ENCODE measurements at places on chromosomes 7 and 10. TPM values are rescaled to one million over a fixed set of nuclear protein-coding genes. Genes with fewer than 3 reads are reported as not detected.

Gene GJD4
- total RNA-seq = not detected

Gene TMEM120A
- total RNA-seq = 69.1 TPM

- DNase-seq = no peak
These were observed 123.8 kb upstream of the SLC26A5 start for GRCh38 chr7:103569621-103570305.

GRCh38 chr10:59557052-59557451, 152.6 kb downstream of the SLC16A9 start:
- no peak for DNase-seq

Gene MOGAT3
- total RNA-seq = 0.14 TPM

DNA sequence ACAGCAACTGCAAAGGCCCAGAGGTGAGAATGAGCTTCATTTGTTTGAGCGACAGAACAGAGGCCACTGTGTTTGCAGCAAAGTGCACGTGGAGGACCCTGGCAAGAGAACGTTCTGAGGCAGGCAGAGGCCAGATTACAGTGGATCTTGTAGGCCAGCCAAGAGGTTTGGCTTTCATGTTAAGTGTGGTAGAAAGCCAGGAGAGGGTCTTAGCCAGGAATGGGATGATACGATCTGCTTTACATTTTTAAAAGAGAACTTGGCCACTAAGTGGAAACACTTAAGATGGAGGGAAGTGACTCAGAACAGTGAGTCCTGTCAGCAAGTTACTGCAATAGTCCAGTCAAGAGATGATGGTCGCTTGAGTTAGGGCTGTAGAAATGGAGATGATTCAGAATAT, 4.6 kb downstream of the CCDC136 start:
- no peak for DNase-seq

DNA sequence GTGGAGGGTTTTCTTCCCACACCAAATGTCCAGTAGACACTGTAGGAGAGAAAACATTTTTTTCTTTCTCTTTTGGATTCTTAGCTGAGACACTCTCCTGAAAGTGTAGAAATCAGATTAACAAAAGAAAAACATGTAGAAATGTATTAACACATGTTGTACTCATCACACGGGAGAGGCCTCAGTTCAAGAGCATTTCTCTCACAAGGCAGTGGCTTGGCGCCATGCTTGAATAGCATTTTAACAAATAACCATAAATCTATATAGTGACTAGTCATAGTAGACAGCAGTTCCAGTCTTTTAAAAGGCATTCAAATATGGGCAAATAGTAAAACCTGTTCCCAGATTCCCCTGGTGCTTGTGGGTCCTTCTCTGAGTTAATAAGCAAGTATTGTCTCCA, 38.3 kb upstream of the GHITM start:
- DNase-seq = no peak

DNA sequence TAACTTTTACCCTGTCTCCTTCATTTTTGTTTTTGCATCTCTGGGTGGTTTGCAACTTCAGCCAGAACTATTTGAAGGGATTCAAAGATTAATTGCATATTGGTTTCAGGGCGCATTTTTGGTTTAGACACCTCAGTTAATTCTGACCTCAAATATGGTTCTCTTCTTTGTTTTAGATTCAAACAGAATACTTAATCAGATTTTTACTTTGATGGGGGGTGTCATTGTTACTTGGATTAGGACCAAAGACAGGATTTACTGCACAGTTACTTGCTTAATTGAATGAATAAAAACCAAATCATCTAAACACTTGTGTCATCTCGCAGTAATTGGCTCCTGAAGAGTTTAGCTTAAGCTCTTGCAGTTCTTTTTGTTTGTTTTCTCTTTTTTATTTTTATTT, 100.9 kb downstream of the PHTF2 start:
- DNase-seq = no peak

- DNase-seq = no peak
These were observed 50.9 kb downstream of the AFAP1L2 start for GRCh38 chr10:114353383-114353782.

Gene FAM107B
- total RNA-seq = 145 TPM

GRCh38 chr10:109837384-109837783, 85.9 kb downstream of the XPNPEP1 start:
- no peak for DNase-seq

GRCh38 chr10:11698691-11699549, 43.3 kb upstream of the ECHDC3 start:
- no peak for DNase-seq

DNA sequence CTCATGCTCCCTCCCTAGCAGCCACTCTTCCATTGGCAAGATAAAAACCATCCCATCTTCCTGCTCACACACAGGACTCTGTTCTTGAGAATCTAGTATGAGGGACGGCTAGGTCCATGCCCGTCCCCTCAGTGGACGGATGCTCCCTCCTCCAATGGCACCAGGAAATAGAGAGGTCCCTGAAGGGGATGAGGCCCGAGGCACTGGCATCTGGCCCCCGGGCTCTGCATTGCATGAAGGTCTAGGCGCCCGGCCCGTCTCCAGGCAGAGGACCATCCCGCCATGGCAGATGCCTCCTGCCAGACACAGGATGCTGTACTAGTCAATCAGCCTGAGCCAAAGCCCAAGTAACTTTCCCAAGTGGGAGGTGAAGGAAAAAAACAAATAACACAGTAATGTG, 15.0 kb downstream of the PRKAG2 start:
- DNase-seq = no peak

- no peak for DNase-seq
These were observed 3.5 kb downstream of the RHOBTB1 start for GRCh38 chr10:60940446-60940845.

Gene PRKG1
- total RNA-seq = 28.3 TPM

Gene RELN
- total RNA-seq = 1.8 TPM

Gene NUTM2E
- total RNA-seq = 0.06 TPM

- peak; percentile 66 for DNase-seq
These were observed at the start of gene PAOX for GRCh38 chr10:133379152-133379800. Gene PAOX, plus strand, starts transcription at chr10:133379262. Its CDS starts 55 bp downstream, at chr10:133379317.

DNA sequence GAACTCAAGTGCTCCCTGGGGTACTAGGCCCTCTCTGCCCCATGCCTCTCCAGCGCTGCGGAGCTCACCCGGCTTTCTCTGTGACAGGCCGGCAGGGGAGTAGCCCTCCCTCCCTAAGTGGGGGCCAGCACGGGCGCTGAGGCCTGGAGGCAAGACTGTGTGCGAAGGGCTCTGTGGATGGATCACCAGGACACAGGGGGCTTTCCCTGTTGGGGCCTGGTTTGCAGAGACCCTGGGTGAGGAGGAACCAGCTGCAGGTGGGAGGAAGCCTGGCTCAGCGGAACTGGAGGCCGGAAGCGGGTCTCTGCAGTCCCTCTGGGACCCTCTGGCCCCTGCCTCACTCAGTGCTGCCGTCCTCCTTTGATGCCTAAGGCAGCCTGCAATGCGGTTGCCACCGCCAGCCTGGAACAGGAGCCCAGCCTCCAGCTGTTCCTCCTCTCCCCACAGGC, 106.0 kb downstream of the CYTH3 start:
- no peak for DNase-seq

- DNase-seq = no peak
These were observed 229.3 kb upstream of the KMT2E start for GRCh38 chr7:104784686-104785085.

DNA sequence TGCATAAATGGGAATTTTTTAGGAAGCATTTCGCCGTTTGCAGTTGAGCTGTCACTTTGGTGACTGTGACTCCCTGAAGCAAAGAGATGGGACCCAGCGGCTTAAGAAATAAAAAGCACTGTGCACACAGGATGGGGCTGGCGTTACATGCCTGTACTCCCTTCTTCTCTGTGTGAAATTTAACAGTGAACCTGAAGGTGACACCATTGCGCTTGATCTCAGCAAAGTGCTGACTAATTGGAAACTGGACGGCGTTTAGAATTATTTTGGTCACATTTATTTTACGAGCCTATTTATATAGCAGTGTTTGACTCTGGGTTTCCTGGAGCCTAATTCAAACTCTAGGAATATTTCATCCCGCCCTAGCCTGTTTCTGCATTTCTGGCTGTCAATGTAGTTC, 146.2 kb downstream of the PAXIP1 start:
- no peak for DNase-seq

DNA sequence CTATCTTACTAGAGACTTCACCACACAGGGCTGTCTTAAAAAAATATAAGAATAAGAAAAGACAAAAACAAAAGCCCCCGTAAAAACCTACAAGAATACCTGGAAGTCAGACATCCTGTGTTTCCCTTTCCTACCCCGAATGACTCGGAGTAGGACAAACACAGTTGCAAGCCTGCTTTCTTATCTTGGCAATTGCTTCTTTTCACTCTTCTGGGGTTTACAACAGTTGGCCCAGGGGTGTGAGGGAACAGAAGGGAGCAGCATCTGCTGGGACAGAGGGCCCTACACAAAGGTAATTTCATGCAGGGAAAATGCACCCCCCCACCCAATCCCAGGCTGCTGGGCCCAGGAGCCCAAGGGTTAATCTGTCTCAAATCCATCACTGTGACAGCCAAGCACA, 220.6 kb downstream of the ARHGAP12 start:
- no peak for DNase-seq

- no peak for DNase-seq
These were observed 79.5 kb downstream of the RTKN2 start for GRCh38 chr10:62189131-62189530.

- DNase-seq = no peak
These were observed 133.4 kb upstream of the PTN start for GRCh38 chr7:137476937-137477336.

GRCh38 chr7:127878791-127879190, 152.4 kb downstream of the LRRC4 start:
- DNase-seq = no peak

DNA sequence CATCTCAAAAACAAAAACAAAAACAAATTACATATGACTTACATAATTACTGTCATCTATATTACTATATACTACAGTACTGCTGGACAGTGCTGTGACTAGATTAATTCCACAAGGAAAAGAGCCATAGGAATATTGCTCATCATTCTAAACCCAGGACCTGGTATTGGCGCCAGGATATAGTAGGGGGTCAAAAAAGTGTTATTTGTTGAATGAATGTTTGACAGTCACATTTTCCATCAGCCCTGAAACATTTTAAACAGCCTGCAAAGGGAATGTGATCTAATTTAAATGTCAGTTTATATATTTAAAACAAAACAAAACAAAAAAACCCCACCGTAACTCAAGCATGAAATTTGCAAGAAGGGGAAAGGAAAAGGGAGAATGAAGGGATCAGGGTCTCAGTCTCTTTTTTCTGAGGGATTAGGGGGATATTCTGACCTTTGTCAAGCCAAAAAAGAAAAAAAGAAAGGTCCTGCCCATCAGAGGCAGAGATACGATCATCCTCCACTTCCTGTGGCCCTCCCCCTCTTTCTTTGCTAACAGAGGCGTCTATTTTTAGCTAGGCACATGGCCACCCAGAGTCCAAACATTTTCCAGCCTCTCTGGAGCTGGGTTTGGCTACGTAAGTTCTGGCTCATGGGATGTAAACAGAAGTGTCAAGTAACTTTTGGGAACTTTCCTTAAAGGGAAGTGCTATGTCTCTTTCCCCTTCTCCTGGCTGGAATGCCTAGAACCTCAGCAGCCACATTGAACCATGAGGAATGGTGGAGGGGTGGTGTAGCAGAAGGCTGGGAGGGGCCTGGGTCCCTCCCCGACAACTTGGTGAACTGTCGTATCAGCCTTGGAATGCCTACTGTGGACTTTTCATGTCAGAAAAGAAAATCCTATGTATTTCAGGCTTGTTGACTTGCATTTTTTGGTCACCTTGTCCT, 44.6 kb upstream of the DLG5 start:
- DNase-seq = peak; percentile 81
